ENCODE measurements at places on chromosomes 4 and X.

DNA sequence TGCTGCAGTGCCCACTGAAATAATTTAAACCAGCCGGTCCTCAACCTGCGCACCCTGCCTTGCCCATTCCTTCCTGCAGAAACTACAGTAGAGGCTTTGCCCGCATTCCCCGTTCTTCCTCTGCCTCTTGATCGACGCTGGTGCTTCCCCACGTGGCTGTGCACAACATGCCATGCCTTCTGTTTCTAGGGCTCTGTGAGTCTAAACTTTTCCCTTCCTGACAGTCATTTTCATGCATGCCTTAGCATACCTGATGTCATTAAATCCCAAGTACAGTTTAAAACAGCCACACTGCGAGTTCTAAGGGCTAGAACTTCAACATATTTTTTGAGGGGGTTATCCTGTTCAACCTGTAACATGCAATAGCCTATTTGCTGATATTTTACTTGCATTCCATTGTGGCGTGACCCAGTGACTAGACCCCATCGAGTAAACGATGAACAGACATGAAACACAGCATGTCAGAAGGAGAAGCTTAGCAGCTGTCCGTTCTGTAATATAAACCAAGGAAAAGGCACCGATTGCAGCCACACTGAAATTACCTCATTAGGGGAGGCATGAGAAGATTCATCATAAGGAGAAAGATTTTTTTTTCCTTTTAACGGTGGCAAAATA lies 232.5 kb downstream of the ARHGAP10 start:
- DNase-seq = no peak

GRCh38 chr4:2246384-2247127 lies 4.6 kb upstream of the HAUS3 start:
- DNase-seq = no peak

- DNase-seq = peak; percentile 24
These were observed 1.1 kb downstream of the NUDT9 start for GRCh38 chr4:87423317-87424098.

DNA sequence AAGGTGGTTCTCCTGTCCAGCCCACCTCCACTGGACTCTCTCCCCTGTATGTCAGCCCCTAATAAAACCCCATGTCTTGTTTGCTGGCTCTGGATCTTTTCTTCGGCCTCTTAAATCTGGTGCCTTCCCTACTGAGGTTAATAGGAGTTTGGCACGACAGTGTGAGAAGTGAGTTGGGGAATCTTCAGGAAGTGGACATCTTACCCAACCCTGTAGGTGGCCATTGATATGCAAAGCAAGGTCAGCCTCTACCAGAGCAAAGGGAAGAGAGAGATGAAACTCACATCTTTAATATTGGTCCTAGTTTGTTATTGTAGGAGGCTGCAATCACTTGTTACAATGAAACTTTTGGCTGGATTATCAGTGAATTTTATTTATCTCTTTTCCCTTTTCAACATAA lies 111.7 kb downstream of the CHRDL1 start:
- no peak for DNase-seq

DNA sequence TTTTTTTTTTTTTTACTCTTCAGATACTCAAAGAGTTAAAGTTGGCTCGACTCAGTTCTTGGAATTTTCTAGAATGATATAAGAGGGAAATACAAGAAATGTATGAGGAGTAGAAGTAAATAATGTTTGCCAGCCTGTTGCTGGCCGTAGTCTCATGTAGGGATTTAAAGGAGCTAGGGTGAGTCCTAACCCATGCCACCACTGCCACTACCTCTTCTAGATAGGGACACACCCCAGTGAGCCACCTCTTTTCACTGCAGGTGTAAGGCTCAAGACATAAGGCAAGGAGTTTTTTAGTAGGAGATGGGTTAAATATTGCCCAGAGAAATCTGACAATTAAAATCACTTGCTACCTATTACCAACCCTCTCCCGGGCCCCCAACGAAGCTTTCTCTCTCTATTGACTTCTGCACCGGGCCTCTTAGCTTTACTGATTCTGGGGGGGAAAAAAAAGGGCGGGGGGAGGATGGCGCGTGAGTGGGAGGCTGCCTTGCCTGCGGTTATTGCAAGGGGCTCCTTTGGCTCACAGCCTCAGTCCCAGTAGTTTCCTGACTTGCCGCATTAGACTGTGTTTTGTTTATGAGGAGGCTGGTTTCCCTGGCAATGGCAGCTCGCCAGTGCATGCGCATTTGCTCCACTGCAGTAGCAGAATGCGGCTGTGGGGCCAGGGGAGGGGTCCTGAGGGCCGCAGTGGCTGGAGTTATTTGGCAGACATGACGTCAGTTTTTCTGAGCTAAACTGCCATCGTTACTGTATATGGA lies 3.0 kb downstream of the LINC00632 start:
- no peak for DNase-seq

GRCh38 chrX:40192196-40192595 lies 94.4 kb upstream of the BCOR start:
- no peak for DNase-seq

GRCh38 chr4:86368433-86368832 lies 8.6 kb upstream of the MAPK10 start:
- no peak for DNase-seq

DNA sequence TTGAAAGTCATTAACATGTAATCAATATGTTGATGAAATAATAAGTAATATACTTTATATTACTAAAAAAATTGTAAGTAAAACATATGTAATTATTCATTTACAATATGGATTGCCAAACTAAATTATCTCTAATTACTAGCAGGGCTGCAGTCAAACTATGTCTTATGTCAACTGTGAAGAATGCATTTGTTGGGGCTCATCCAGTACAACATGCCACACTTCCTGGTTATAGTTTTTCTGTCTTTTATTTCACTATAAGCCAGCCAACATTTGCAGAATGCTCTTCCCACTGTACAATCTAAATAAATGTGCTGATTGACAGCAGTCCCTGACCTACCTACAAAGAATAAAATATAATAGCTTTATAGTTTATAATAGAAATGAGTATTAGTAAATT lies 975.4 kb upstream of the NDST4 start:
- DNase-seq = no peak

DNA sequence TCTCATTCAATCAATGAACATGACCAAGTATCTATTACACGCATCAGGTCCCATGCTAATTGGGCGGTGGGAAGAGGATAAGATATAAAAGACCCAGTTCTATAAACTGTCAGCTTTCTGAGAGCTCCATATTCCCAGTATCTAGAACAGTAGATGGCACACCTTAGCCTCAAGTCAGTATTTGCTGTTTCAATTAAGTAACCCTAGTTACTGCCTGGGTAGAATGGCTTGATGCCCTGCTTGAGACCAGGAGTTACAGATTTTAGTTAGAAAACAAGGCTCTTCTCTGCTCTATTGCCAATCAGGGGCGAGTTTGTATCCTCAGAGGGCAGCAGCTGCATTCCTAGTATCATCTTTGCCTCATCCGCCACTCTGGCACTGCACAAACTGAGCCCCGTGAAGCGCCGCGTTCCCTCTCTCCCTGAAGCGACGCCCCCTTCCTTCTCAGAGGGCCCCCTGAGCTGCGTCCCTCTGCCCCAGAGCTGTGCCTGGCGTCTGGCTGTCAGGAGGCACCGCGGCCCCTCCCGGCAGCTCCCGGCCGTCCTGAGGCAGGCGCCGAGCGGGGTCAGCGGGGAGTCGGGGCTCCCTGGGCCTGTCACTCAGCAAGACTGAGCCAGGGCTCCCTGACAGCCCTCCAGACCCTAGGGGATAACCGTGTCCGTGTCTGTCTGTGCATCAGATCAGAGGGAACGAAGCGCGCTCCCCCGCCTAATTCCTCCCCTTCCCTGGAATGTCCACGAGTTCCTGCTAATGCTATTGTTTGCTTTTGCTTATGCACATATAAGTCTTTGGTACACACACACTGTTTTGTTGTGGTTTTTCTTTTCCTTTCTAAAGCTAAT lies 212.4 kb upstream of the TTC29 start:
- peak; percentile 16 for DNase-seq

DNA sequence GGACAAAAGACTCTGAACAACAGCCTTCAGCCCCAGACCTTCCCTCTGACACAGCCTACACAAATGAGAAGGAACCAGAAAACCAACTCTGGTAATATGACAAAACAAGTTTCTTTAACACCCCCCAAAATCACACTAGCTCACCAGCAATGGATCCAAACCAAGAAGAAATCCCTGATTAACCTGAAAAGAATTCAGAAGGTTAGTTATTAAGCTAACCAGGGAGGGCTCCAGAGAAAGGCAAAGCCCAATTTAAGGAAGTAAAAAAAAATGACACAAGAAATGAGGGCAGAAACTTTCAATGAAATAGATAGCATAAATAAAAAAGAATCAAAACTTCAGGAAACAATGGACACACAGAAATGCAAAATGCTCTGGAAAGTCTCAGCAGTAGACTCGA lies 224.0 kb downstream of the TRIML1 start:
- no peak for DNase-seq

- DNase-seq = no peak
These were observed 348.6 kb downstream of the CXXC4 start for GRCh38 chr4:104146048-104146447.

DNA sequence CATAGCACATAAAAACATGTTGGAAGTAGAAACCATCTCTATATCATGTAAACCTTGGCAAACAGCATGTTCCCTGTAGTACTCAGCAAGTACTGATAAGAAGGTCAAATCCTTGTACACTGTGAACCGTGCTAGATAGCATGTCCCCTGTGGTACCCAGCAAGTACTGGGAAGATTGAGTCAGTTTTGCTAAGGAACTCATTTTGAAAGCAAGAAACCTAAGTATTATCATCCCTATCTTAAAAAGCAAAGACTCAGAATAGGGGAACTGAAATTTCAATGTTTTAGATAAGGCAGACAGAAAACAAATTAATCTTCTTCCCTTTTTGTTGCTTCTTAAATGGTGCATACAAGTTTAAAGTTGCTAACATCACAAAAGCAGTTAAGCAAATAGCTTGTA lies 180.2 kb downstream of the RBM46 start:
- no peak for DNase-seq

DNA sequence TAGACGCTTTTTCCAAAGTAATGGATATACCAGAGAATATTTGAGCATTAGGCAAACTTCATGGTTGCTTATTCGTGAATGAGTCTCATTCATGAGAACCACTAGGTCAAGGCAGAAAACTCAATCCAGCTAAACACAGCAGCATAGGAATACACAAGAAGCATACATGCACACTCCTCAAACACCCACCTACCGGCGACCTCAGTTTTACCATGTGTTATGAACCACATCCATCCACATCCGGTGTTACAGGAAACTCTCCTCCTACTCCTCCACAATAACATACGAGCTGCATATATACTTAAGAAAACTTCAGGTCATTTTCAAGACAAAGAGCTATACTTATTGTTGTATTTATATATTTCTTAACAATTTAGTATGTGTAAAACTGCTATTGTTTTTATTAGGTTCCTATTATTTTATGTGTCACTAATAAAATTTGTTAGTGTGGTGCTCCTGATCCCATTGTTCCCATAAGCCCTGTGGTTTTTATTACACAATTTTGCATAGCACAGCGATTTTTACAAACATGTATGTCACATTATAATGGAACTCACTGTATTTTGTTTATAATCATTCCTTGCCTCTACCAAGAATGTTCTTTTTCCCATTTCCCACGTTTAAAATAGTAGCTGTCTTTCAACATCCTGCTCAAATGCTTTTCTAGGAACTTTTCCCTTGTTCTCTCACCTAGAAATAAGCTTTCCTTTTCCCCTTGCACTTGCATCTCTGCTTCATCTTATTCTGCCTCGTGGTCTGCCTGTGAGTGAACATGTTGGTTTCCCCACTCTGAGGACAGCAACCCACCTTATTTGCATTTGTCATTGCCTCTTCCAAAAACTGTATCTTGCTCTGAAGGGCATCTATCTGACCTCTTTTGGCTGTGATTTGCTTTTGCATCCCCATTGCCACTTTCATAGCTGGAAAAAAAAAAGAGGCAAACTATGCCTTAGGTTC lies 48.3 kb downstream of the STBD1 start:
- DNase-seq = no peak

- DNase-seq = no peak
These were observed 202.0 kb downstream of the APBB2 start for GRCh38 chr4:41012293-41012692.

GRCh38 chrX:63929608-63930007 lies 144.6 kb upstream of the ARHGEF9 start:
- DNase-seq = no peak

DNA sequence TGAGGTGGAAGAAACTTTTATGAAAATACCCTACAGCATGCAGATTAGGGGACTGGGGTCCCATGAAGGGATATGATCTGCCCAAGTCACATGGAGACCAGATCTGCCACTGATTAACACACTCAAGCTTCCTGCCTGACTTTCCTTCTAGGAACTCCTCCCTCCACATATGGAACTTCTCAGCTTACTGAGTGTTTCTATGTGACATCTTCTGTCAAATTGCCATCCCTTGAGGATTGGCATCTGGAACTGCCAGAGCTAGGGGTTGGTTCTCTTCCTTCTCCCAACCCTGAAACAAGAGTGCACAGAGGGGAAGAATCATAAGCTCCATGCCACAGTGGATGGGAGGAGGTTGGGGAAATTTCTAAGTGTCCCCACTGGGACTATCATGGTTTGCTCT lies 150.6 kb upstream of the MBNL3 start:
- no peak for DNase-seq

- DNase-seq = peak; percentile 21
These were observed 264.0 kb upstream of the SLIT2 start for GRCh38 chr4:19987746-19988145.

GRCh38 chr4:173449380-173449717 lies 50.4 kb upstream of the SCRG1 start:
- DNase-seq = no peak

GRCh38 chr4:186790630-186791029 lies 67.0 kb upstream of the FAT1 start:
- no peak for DNase-seq

DNA sequence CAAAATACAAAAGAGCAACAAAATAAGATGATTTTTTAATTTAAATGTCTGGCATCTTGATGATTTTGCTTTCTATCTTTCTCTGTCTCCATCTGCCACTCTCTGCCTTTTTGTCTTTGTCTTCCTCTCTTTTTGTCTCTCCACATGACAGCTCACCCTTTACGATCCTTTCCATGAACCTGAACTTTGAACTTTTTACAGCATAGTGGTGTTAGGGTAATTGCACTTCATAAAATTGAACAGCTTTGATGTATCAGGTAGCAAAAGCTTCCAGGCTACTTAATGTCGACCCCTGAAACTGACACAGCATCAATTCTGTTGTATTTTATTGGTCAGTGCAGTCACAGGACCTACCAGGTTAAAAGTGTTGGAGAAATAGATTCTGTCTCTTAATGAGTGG lies 1517.0 kb downstream of the ADGRL3 start:
- no peak for DNase-seq

- no peak for DNase-seq
These were observed 65.0 kb downstream of the FAT1 start for GRCh38 chr4:186658657-186659056.

GRCh38 chr4:153520801-153521329 lies 54.7 kb downstream of the TMEM131L start:
- no peak for DNase-seq

- no peak for DNase-seq
These were observed 118.2 kb upstream of the KIT start for GRCh38 chr4:54539500-54540029.
